IPS DF 6.9 (cell line): ENCODE measurements at places on chromosomes 1 and 21.

- DNase-seq = no peak
These were observed 498.7 kb downstream of the SMYD3 start for GRCh38 chr1:246008363-246008831.

- no peak for DNase-seq
These were observed 120.1 kb downstream of the BACH1 start for GRCh38 chr21:29418813-29419212.

GRCh38 chr1:177585302-177586220, 384.3 kb downstream of the SEC16B start:
- DNase-seq = no peak

GRCh38 chr1:17458794-17459193, 19.3 kb upstream of the RCC2 start:
- DNase-seq = no peak

GRCh38 chr1:32404946-32405345, 10.7 kb upstream of the BSDC1 start:
- no peak for DNase-seq

DNA sequence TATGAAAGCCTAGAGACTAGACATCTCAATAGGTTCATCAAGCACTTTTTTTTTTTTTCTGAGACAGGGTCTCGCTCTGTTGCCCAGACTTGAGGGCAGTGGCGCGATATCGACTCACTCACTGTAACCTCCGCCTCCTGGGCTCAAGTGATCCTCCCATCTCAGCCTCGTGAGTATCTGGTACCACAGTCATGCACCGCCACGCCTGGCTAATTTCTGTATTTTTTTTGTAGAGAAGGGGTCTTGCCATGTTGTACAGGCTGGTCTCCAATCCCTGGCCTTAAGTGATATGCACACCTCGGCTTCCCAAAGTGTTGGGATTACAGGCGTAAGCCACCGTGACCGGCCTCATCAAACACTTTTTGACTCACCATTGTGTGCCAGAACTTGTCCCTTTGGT, 613 bp upstream of the GPATCH4 start:
- no peak for DNase-seq

- no peak for DNase-seq
These were observed 13.3 kb upstream of the ERICH3 start for GRCh38 chr1:74686928-74687327.

DNA sequence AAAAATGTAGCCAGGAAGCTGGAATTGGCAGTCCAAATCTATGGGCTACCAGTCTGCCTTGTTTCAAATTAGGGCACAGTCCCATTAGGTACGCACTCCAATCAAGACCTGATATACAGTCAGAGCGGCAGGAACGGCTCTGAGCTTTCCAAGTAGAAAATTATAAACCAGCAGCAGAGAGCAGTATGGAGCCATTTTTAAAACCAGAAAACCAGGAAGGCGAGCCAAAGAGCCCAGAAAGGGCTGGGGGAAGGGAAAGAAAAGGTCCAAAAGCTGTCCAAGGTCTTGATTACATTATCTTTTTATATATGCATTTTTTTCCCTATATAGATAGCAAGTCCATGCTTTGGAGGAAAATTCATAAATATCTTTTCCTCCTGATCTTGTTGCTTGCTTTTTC, 719.0 kb downstream of the RWDD3 start:
- DNase-seq = no peak

DNA sequence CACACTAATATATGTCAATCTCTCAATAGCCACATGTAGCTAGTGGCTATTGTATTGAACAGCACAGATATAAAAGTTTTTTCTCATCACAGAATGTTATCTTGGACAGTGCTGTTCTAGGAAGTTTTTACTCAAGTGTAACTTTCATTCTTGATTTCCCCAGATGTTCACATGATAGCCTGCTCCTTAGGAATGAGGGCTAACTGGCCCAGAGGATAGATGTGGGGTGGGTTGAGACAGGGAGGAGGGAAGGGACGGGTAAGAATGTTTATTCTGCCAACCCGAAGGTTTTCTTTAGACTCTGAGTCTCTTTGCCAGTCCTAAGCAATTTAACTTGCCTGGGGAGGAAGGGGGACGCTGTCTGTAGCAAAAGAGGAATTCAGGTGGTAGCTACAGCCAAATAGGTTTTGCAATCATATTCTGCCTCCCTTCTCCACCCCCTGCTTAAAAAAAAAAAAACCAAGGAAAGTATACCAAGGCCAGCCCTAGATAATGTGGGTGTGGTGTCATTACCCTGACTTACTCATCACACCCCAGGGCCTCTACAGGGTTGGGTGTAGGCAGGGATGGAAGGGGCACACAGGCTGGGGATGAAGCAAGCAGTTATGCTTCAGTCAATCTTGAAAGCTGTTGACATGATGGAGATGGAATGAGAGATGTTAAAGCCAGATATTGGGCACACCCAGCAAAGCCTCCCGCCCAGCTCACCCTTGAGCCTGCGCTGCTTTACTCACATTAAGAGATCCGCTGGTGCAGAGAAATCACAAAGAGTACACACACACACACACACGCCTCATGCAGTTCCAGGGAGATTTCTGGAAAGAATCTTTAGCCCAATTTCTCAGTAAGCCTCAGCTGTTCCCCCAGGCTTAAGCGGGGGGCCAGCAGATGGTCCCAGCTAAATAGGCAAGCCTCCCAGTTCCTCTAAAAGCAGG, 59.9 kb downstream of the PLXNA2 start:
- no peak for DNase-seq

- no peak for DNase-seq
These were observed 108.5 kb downstream of the SDCCAG8 start for GRCh38 chr1:243364330-243364729.

GRCh38 chr1:20109223-20109856, 10.0 kb downstream of the PLA2G2D start:
- no peak for DNase-seq

GRCh38 chr1:97660431-97661105, 260.3 kb downstream of the DPYD start:
- DNase-seq = no peak

DNA sequence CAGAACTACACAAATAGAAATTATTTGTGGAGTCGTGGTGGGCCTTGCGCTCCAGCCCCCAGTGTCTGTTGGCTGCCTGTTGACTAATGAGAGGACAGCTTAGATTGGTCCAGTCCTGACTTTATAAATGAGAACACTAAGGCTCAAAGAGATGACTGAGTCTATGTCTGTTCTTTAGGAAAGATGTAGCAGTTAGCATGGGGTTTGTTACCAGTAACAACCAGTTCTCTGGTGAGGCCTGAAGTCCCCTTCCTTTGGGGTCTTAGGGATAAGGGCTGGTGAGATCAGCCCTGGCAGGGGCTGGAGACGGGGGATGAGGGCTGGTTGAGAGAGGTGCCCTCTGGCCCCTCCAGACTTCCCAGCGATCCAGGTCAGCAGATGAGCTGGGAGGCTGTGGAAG, 9.1 kb downstream of the TOR3A start:
- no peak for DNase-seq
